ENCODE measurements at places on chromosomes 6 and 20.
A peak's percentile ranks its signal among the peaks of the same experiment; 100 is the strongest.

GRCh38 chr6:42969934-42970333 is 9.0 kb downstream of the PEX6 start:
- DNase-seq, result no peak

DNA sequence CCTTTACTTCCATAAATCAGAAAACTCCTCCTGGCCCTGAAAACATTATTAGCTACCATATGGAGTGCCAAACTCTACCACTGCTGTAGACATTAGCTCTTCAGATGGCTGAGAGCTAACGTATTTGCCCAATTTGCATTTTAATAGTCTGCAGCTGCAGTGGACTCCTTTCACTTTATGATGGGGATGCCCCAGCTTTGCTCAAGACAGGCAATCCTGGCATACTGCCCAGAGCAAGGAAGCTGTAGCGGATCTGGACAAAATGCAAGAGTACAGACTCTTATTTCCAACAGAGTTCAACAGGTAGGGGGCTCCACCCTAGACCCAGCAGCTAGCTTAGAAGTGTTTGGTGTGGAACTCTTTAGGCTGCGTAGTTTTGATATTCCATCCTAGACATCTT is 246.7 kb downstream of the FOXC1 start:
- no peak for DNase-seq

- peak; percentile 83 for DNase-seq
These were observed 2.1 kb upstream of the MRGBP start for GRCh38 chr20:62794007-62794724.

GRCh38 chr20:10665791-10666190 is 8.0 kb downstream of the JAG1 start:
- no peak for DNase-seq

GRCh38 chr6:108451816-108452215 is 108.9 kb upstream of the FOXO3 start:
- no peak for DNase-seq

DNA sequence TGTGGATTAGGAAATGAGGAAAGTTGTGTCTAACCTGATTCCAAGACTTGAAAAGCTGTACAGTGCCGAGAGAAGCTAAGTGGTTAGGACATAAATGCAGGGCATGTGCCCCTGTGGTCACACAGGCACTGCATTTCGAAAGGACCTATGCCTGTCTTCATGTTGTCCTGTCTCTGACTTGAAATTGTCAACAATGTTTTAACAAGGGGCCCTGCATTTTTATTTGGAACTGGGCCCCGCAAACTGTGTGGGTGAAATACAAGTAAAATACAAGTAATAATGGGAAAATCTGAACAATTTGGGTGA is 38.8 kb downstream of the MRS2 start:
- DNase-seq, result no peak

GRCh38 chr6:1335367-1336037 is 23.6 kb downstream of the FOXQ1 start:
- DNase-seq, result no peak

DNA sequence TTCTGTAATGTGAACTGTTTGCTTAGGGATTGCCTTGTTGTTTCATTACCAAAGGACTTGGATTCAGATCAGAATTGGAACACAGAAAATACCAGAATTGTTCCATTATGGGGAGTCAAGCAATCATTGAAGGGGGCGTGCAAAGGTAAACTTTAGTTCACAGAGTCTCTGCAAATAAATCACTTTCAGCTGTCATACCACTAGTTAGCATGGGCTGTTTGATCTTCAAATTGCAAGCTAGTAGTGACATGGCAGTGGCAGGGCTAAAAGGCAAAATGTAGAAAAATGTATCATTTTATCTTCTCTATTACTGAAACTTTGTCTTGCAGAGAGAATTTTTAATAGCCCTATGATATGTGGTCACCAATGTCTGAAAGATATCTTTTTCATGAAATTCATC is 483.2 kb upstream of the NRSN1 start:
- no peak for DNase-seq

- no peak for DNase-seq
These were observed 6.9 kb upstream of the SGK1 start for GRCh38 chr6:134324766-134325165.

- DNase-seq, result no peak
These were observed 36.3 kb downstream of the PLEKHG1 start for GRCh38 chr6:150635906-150636514.

DNA sequence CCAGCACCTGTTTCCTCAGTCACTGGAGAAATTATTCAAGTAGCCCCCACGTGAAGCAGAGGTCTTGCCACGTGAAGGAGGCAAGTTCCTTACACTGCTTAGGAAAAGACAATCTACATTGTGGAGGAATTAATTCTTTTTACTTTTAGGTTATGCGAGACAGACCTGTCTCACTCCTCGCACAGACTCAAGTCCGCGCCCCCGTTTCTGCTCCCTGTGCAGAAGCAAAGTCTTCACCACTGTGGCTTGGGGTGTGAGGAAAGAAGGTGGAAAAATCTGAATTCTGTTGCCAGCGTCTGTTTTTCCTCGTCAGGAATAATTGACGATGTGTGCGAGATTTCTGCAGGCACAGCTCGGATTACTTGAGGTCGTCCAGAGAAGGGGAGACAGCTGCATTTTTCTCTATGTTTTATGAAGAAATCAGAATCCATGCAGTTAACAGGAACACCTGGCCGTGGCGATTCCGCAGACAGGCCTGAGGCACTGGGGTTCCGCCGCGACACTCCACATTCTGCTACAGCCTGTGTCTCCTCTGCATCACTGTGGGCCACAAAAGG is 185.1 kb downstream of the SMOC2 start:
- no peak for DNase-seq

- DNase-seq, result no peak
These were observed 57.1 kb downstream of the HLA-A start for GRCh38 chr6:29999416-29999815.

DNA sequence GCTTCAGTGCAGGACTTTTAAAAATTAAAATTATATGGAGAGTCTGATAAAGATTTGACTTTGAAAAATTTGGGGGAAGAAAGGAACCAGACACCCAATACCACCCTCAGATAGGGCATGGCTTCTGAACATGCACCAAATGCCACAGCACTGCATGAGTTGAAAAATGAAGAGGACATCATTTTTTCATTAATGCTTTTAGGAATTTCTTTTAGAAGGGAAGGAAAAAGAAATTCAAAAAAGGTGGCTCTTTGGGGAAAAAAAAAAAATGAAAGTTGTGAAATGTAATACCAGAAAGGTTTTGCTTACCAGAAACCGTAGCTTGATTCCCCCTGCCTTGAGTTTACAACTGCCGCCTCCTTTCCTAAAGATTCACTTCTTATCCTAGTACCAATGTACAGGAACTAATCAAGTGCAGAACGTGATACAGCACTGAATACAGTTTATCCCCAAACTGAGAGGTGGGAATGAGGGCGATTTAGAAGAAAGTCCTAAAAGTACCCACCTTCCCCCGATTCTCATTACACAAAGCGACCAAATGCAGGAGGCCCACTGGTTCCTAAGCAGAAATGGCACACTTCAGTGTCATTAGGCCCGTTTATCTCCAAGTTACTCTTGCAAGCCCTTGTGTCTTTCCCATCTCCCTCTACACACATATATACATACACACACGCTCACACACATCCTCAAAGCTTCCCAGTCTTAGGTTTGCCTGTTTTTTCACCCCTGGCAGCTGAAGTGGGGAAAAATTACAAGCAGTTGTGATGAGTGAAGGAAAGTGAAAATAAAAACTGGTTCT is 2.8 kb downstream of the PPP1R10 start:
- no peak for DNase-seq

GRCh38 chr6:111759331-111759835 is 113.9 kb downstream of the FYN start:
- no peak for DNase-seq

DNA sequence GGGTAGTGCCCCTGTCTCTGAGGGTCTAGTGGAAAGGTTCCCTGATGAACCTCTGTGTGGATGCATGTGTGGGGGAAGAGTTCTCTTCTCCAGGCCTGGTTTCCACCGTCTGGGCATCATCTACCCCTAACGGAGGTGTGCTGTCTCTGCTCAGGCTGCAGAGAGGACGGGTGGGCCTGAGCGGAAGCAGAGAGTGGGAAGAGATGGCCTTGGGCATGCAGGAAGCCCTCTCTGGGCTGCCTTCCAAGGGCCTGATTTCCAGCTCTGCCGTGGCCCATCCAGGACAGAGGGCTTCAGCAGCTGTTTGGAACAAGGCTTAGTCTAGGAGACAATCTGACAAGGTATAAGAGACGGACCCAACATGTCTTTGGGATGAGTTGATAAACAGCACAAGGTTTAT is 220.1 kb upstream of the DTNBP1 start:
- no peak for DNase-seq

GRCh38 chr6:134680021-134680420 is 269.9 kb downstream of the ALDH8A1 start:
- DNase-seq, result no peak

GRCh38 chr6:9428421-9429172 is 986.3 kb downstream of the TFAP2A start:
- DNase-seq, result no peak

DNA sequence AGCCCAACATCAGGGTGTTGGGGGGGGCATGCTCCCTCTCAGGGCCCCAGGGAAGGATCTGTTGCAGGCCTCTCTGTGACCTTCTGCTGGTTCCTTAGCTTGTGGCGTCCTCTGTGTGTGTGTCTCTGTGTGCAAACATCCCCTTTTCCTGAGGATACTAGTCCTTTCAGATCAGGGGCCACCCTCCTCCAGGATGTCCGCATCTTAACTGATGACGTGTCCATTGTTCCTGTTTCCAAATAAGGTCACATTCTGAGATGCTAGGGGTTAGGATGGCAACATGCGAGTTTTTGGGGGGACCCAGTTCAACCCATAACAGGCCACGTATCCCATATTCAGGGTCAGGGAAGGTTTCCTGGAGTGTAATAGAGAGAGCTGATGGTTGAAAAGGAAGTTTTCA is 40.9 kb downstream of the GMPR start:
- DNase-seq, result no peak

DNA sequence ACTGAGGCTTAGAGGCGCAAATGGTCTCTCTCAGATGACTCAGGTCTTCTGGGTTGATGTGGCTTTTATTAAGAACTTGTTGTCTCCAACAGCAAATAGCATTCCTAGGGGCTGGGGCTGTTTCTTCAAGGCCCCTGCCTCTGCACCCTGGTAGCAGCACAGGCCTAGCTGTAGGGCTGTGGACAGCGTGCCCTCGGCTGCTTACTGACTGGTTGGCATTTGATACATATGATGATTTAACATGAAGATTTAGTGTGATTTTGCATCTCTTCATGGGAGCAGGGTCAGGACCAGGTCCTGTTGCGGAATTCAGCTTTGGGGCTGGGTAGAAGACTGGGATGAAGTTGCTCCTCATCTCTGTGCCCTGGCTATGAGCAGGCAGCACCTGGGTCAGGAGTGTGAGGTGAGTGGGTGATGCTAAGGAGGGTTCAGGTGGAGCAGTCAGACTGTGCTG is 24.3 kb upstream of the IER3 start:
- peak; percentile 10 for DNase-seq

- DNase-seq, result no peak
These were observed 3.8 kb upstream of the EEF1A2 start for GRCh38 chr20:63502671-63503172.

GRCh38 chr6:85353012-85353411 is 96.9 kb upstream of the NT5E start:
- no peak for DNase-seq

DNA sequence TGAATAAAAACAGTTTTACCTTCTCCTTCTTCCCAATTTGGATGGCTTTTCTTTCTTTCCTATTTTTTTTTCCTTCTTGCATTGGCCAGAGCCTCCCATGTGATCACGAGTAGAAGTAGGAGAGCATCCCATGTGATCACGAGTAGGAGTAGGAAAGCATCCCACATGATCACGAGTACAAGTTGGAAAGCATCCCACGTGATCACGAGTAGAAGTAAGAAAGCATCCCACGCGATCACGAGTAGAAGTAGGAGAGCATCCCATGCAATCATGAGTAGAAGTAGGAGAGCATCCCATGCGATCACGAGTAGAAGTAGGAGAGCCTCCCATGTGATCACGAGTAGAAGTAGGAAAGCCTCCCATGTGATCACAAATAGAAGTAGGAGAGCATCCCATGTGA is 218.6 kb downstream of the DLL1 start:
- no peak for DNase-seq
